H54 (cell line): ENCODE measurements at places on chromosomes 6 and 20.

- no peak for DNase-seq
Measured at GRCh38 chr6:195861-196360, 96.4 kb upstream of the DUSP22 start.

- DNase-seq = no peak
Measured at GRCh38 chr6:149273318-149273717, 44.2 kb upstream of the TAB2 start.

DNA sequence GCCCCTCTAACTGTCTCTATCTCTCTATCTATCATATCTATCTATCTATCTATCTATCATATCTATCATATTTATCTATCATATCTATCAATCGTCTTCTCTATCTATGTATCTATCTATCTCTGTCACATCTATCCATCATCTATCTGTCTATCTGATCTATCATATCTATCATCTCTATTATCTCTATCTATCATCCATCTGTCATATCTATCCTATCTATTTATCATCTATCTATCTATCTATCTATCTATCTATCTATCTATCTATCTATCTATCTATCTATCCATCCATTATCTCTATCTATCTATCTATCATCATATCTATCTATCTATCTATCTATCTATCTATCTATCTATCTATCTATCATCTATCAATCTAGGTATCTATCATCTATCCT lies 638.0 kb downstream of the DHX35 start:
- no peak for DNase-seq

DNA sequence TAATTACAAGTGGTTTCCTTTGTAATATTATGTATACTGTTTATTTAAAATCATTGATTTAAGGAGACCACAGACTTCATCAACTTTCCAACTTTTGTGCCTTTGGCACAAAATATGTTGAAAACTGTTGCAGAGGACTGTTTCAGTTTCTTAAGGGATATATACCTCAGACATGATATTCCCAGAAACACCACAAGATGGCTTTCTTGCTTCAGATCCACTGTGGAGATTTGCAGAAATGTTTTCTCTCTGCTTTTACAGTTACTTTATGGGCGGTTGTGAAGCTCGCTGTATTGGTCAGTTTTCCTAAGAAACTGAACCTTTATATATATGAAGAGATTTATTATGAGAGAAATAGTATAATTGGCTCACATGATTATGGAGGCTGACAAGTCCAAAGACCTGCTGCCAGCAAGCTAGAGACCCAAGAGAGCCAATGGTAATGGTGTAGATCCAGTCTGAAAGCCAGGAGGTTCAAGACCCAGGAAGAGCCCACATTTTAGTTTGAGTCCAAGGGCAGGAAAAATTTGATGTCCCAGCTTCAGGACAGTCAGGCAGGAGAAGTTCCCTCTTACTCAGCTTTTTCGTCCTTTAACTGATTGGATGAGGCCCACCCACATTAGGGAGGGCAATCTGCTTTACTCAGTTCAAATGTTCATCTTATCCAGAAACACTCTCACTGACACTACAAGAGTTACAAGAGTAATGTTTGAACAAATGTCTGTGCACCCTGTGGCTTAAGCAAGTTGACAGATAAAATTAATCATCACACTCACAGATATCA lies 12.8 kb downstream of the ME1 start:
- no peak for DNase-seq

- no peak for DNase-seq
Measured at GRCh38 chr20:56353356-56353755, 5.4 kb upstream of the FAM210B start.

GRCh38 chr6:92756912-92757311 lies 662.4 kb downstream of the EPHA7 start:
- DNase-seq = no peak

- DNase-seq = no peak
Measured at GRCh38 chr20:5908981-5909380, 41.4 kb downstream of the TRMT6 start.

- no peak for DNase-seq
Measured at GRCh38 chr6:159085396-159085895, 40.7 kb upstream of the TAGAP start.

GRCh38 chr6:150006961-150007464 lies 18.3 kb downstream of the RAET1L start:
- no peak for DNase-seq

DNA sequence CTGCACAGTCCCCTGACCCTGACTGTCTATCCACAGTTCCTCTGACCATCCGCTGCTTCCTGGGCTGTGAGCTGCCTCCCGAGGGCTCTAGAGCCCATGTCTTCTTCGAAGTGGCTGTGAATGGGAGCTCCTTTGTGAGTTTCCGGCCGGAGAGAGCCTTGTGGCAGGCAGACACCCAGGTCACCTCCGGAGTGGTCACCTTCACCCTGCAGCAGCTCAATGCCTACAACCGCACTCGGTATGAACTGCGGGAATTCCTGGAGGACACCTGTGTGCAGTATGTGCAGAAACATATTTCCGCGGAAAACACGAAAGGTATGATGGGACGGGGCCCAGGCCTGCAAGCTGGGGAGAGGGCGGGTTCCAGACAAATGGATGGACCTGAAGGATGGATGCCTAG lies 4.3 kb downstream of the PROCR start:
- DNase-seq = no peak

DNA sequence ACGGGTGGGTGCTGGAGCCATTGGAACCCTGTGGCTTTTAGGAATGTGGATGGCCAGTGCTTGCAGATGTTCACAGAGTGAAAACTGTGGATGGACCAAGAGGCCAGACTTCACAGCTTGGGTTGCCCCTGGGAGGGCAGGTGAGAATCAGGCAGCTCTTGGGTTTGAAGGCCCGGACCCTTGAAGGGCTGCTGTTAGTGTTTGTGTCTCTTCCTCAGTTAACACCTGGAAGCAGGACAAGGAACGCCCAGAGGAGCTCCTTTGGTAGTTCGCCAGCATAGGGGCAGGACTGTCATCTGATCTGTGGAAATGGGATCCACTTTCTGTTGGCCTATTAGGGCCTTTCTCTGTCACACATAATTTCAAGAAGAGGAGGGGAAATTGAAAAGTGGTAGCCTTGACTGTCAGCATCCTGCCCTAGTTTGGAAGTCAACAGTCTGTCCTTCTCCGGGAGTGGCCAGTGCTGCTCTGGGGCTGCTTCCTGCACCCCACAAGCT lies 43.6 kb downstream of the RIOK1 start:
- DNase-seq = no peak

DNA sequence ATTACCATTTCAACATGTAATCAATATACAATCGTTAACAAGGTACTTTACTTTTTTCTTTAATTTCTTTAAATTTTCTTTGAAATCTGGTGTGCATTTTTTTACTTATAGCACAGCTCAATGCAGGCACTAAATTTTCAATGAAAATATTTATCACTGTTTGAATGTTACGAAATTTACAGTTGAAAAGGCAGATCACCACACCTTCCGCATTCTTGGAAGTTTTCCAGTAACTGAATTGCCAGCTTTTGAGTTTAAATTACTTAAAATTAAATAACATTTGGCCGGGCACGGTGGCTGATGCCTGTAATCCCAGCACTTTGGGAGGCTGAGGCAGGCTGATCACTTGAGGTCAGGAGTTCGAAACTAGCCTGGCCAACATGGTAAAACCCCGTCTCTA lies 309.9 kb downstream of the BMP7 start:
- DNase-seq = no peak

GRCh38 chr20:44648579-44648978 lies 2.9 kb downstream of the ADA start:
- no peak for DNase-seq

GRCh38 chr20:16806886-16807285 lies 58.7 kb downstream of the OTOR start:
- DNase-seq = no peak

DNA sequence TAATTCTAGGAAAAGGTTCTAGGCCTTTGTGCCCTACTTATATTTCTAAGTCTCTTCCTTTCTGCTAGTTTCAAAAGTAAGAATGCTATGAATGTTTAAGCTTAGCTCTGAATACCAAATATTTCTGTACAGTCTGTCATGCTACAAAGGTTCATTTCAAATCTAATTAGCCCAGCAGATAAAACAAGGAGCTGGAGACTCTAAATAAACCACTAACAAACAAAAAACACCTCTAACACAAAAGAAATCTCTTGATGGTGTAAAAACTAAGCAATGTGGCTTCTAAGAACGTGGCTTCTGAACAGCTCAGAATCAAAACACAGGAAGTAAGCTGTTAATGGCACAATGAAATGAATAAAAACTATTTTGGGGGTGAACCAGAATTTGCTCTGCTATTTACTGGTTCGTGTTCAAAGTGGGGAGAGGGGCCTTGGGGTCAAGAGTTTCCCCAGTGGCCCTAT lies 198.3 kb downstream of the BCAS1 start:
- no peak for DNase-seq

GRCh38 chr20:59385480-59385879 lies 85.1 kb downstream of the EDN3 start:
- no peak for DNase-seq

DNA sequence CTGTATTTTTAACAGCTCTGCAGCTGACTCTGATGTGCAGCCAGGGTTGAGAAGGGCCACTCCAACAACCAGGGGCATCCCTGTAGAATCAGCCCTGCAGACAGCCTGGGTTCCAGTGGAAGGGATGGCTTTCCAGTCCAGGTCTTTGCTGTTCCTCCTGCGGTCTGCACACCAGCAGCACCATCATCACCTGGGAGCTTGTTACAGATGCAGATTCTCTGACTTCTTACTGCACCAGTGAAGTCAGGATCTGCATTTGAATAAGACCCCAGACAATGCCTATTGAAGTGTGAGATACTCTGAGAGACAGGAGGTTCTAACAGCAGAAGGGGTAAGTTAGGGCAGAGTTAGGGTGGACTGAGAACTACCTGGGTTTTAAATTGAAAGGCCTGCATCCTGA lies 151.3 kb downstream of the F13A1 start:
- no peak for DNase-seq

DNA sequence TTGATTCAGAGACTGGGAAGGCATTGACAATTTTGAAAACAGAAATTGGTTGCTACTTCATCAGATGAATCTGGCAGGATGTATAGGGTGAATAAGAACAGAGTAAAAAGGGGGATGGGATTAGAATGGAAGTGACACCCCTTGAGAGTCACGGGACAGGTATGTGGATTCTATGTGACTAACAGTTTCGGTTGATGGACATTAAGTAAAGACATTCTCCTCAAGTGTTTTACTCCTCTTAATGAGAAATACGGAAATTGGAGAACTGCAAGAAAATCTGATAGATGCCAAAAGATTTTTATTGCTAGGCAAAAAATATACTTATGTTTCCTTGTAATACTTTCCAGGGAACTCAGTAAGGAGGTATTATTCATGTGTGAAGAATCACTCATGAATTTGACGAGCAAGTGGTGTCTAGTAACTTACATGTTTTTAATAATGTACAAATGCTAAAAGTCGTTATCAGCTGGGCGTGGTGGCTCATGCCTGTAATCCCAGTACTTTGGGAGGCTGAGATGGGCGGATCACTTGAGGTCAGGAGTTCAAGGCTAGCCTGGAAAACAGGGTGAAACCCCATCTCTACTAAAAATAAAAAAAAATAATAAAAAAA lies 135.8 kb downstream of the KIF16B start:
- no peak for DNase-seq

DNA sequence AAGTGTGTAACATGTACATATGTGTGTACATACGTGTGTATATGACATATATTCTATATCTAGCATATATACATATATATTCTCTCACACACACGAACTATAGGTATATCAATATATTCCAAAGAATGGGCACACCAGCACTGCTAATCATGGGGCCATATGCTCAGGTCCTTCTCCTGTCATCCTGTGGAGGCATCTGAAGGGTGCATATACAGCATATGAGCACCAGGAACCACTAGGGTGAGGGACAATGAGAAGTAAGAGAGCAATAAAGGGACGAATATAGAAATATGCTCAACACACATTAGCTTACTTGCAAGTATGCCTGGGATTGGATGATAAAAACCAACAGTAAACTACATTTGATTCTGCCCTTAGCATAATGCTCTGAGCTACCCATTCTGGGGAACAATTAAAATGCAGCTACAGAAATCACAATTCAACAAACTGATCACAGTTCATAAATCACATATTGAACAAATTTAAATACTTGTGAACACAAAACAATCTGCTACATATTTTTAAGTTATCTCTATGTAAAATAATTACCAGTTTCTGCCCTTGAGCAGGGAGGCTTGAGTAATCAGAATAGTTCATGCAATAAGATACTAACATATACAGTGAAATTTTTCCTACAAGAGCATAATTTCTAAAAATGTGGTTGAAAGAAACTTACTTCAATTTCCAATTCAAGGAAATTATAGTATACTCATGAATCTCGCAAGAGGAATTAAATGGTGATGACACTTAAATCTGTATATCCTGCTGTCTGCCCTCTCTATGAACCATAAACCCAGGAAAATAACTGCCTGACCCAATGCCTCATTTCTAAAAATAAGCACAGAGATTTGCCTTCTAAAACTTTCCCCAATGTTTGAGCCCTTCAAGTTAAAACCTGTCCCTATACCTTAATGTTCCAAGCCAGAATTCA lies 272.2 kb upstream of the THEMIS start:
- no peak for DNase-seq

GRCh38 chr20:33024609-33025317 lies 6.7 kb upstream of the BPIFB6 start:
- no peak for DNase-seq

- DNase-seq = no peak
Measured at GRCh38 chr6:79796197-79796596, 151.2 kb downstream of the ELOVL4 start.

GRCh38 chr6:161523362-161523761 lies 249.5 kb upstream of the AGPAT4 start:
- DNase-seq = no peak

DNA sequence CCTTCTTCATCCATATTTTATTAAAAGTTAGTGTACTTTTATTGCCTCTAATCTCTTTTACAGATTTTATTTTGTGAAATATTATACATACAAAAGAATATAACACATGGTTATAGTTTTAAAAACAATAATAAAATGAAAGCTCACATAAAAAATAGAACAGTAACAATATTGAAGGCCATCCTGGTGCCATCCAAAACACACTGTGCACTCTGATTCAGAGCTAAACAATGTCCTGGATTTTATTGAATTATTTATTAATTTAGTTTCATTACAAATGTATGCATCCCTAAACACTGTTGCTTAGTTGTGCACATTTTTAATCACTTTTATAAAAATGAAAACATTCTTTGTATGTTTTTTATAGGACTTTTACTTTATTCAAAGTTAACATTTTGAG lies 32.9 kb downstream of the RNF217 start:
- DNase-seq = no peak

GRCh38 chr20:17594443-17594842 lies 24.6 kb downstream of the DSTN start:
- no peak for DNase-seq

- no peak for DNase-seq
Measured at GRCh38 chr20:60591172-60591799, 633.1 kb downstream of the CDH26 start.

DNA sequence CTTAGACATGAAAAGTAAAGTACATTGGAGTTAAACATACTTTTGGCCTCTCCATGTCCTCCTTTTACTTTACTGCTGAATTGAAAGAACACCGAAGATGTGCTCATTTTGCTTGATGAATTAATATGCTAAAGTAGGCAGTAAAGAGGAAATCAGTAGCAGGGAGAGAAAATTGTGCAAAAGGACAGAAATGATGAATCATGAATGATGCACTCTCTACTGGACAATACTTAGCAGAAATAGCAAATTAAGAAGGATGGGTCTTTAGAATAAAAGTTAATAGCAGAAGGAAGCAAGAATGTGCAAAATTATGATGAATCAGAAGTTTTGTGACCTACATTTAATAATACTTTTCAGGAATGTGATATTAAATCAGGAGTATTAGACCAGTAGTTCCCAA lies 8.4 kb upstream of the SPINT3 start:
- DNase-seq = no peak

- no peak for DNase-seq
Measured at GRCh38 chr6:149035766-149036165, 281.7 kb upstream of the TAB2 start.
